ENCODE measurements at places on chromosomes 7 and 10.

- no peak for DNase-seq
These were observed 104.2 kb upstream of the ACBD5 start for GRCh38 chr10:27344568-27345454.

GRCh38 chr10:66329147-66329546 is 596.7 kb upstream of the LRRTM3 start:
- no peak for DNase-seq

DNA sequence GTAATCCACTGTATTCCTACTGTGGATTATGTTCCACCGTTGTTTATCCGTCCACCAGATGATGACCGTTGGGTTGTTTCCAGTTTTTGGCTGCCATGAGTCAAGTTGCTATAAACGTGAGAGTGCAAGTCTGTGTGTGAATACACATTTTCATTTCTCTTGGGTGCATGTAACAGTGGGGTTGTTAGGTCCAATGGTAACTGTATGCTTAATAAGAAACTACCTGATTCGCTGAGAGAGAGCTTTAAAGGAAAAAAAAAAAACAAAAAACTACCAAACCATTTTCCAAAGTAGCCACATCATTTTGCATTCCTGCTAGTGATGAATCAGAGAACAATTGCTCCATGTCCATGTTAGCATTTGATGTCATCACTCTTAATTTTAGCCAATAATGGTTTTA is 15.9 kb downstream of the UBN2 start:
- DNase-seq, result no peak

DNA sequence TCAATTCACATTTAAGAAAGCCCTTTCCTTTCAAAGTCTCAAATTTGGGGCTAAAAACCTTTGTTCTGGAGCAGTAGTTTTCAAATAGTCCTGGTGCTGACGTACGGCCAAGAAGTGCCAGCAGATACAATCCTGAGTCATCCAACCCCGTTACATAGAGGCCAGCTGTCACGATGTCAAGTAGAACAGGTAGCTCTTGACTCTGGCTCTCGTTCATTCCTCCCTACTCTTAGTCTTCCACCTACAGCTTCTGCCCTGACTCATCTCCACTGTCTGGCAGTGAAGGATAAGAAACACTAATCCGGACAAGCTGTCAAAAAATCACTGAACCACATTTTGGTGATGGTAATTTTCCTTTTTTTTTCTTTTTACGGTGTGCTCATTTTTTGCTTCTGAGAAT is 132.4 kb upstream of the PTN start:
- no peak for DNase-seq

- DNase-seq, result no peak
These were observed 272.1 kb upstream of the IMMP2L start for GRCh38 chr7:111834367-111834766.

DNA sequence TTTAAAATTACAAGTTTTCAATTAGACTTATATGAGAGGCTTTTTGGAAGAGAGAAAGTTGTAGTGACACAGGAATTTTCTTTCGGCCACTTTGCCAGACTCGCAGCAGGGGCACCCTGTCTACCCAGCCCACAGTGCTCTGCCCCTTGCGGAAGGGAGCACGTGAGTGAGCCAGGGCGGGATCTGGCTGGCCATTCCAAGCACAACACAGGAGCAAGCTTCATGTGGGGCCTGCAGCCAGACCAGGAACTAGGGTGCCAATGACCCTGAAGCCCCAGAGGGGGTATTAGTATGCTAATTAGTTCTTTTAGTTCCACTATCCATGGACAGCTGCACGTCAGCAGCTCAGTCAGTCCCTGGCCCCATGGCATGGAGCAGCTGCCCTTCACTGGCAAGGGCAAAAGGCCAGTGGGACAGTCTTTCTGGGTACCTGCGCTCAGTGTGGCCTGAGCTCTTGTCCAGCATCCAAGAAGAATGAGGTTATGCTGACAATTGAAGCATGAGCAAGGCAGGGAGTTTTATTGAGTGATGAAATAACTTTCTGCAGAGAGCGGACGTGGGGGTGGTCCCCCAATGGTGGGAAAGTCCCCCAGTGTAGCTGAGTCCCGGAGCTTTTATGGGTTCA is 251.1 kb upstream of the CSTF2T start:
- no peak for DNase-seq

DNA sequence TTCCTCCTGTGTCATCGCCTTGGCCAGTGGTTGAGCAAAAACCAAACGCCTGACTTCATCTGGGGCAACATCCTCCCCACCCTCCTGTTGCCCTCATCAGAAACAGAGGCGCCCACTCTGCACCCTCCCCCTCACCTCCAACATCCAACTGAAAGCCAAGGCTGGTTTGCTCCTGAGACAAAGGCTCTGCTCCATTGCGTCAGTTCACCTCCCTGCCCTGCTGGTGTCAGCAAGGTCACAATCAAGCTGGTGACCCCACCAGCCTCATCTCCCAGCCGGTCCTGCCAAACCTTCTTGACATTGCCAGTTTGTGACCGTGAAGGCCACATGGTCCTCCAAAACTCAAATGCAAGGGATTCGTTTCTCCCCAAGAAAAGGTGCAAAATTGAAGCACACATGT is 131.7 kb upstream of the ADAM12 start:
- no peak for DNase-seq

- no peak for DNase-seq
These were observed 2.0 kb downstream of the RELN start for GRCh38 chr7:103987451-103987850.

GRCh38 chr7:122881324-122881723 is 4.9 kb downstream of the CADPS2 start:
- DNase-seq, result no peak

GRCh38 chr10:49534670-49535381 is 4.1 kb downstream of the ERCC6 start:
- DNase-seq, result no peak

GRCh38 chr7:94050046-94050445 is 45.9 kb upstream of the BET1 start:
- DNase-seq, result no peak

GRCh38 chr10:76488602-76489001 is 1057.2 kb downstream of the LRMDA start:
- no peak for DNase-seq

DNA sequence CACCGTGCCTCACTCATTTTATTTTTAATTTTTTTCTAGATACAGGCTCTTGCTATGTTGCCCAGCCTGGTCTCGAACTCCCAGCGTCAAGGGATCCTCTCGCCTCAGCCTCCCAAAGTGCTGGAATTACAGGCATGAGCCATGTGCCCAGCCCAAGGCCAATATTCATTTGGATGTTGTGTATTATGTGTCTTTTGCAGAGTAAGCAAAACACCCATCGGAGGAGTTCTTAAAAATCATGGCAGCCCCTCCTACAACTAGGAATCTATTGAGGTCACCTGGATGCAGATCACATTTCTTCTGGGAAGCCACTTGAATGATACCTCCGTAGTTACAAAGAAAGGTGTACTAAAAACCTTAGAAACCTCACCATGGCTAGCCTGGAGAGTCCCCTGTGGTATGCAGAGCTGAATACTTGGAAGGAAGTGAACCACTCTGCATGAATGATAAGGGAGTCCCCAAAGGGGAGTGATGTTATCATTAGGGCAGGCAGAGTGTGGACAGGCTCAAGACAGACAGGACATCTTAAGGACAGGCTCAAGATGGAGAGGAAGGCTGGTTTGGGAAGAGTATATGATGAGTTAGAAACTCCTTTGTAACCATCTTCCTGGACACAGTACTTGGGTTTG is 185.7 kb downstream of the TAX1BP1 start:
- DNase-seq, result no peak

DNA sequence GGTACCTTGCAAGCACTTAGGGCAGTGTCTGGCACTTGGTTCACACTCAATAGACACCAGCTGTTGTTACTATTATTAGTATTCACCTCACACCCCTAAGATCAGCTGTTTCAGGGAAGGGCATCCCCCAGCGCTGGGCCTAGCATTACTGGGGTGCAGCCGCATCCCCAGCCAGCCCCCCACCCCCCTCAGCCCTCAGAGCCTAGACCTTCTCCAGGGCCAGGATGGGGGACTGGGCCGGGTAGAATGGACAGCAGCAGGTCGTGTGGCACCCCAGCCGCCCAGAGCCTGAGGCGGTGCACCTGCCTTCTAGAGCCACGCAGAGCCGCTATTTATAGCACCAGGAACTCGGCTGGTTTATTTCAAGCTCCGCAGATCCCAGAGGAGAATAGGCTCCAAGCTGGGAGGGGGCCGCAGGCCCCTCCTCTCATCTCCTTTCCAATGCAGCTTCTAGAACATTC is 60.5 kb downstream of the GTF2IRD1 start:
- DNase-seq, result no peak

DNA sequence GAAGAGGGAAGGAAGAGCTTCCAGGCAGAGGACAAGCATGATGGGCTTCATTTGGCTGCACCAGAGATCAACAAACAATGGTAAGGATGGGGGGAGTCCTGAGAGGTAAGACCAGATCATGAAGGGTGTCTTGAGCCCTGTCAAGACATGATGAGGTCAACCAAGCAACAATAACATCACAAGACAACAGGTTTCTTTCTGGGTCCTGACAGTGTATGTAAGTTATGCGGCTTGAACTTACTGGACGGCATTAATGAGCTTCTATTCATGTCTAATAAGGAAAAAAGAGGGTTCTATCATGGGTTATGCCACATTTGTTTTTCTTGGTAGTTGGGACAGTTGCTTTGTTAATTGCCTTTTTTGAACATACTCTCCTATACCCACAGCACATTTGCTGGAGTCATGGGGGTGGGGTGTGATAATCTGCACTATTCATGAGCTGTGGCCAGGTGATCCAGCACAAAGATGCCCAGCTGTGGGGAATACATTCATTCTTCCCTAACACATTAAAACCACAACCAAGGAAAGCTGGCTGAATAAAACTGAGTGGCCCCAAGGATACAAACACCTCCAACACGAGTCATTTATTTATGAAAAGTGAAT is 168.8 kb upstream of the KLF14 start:
- DNase-seq, result no peak

- no peak for DNase-seq
These were observed 88.6 kb downstream of the PDGFA start for GRCh38 chr7:431041-431440.

DNA sequence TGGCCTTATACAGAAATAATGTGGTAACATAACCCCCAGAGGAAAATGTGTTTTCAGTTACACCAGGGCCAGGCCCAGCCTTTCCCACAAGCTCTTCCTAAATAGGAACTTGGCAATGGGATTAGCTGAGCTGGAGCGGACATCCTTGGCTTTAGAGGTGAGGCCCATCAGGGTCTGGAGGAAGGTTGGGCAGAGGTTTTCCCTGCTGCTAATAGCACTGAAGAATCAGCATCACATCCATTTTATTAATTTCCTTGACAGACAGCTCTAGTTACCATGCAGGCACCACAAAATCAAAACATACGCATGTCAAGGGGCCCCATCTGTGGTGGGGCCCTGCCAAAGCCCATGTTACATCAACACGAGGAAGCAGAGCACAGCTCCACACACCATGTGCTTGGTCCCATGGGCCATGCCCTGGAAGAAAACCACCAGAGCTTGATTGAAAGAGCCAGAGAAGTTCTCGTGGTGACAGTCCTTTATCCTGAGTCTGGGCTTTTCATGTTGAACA is 566.6 kb downstream of the KCNMA1 start:
- no peak for DNase-seq

GRCh38 chr7:46015107-46015868 is 94.2 kb upstream of the IGFBP3 start:
- no peak for DNase-seq

DNA sequence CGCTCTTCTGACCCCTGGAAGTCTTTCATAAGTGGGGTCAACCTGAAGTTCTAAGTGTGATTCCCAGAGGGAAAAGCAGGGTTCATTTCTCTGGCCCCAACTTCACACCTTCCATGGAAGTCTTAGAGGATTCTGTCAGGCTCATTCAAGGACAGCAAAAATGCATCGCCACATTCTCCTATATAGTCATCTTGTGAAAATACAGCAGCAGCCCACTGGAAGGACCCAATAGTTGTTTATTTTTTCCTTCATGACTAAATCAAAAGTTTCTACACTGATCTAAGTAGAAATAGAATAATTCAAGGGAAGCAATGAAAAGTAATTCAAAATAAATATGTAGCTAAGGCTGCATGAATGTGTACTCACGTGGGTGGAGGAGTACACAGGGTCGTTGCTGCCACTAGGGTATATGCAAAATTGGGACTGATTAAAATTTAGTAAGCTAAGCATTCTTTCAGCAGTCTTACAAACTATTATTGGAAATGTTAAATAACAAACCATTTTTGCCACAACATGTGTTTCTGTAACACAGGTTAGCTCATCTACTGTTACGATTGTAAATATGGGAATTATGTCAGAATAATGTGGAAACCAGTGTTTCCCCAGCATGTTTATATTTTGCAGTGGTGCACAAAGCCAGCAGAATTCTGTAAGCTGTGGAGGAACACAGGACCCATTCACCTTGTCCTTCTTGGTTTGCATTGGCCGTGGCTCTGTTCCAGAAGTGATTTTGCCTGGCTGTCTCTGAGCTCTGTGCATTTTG is 33.5 kb downstream of the EEPD1 start:
- no peak for DNase-seq

DNA sequence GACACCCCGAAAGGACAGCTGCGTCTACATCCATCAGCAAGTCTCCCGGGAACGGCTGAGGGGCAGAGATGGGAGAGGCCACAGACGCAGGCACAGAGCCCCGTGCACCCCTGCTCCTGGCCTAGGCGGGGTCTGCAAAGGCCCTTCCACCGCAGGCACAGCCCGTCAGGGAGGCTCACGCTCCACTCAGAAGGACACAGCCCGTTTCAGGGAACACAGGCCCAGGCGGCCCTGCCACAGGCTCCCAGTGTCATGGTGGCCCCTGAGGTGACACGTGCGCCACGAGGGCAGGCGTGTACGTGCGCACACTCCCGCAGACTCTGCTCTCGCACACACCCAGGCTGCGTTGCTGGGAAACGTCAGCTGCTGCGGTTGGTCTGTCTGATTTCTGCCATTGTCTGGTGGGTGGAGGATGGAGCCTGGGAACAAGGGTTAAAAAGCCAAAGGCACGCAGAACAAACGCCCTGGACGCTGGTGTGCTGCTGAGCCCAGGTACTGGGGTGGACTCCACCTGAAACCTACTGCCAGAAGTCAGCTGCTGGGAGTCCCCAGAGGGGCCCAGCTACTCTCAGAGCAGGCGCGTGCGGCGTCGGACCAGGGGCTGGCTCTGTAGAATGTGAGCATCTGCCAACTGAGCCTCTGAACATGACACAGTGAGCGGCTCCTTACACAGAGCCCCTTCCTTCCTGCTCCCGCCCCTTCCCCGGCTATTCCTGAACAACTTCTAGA is 13.1 kb downstream of the GPER1 start:
- DNase-seq, result peak; percentile 48

GRCh38 chr7:42161719-42162118 is 75.3 kb downstream of the GLI3 start:
- DNase-seq, result no peak

DNA sequence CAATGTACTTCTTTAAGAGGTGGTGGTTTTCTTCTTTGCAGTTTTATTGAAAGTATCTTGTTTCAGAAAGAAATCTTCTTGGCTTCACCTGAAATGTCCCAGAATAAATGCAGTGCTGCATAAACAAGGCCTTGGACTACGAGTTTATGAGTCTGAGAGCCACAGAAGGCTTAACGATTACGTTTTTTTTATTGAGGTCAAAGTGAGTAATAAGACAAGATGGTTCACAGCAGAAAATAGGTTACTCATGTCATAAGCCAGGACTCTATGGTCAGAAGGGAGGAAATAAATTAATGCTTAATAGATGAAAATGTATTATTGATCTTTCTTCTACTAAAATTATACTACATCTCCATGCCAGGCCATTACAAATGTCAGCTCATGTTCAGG is 13.7 kb upstream of the NPTX2 start:
- DNase-seq, result no peak
